ENCODE measurements at places on chromosomes 3 and 15.

GRCh38 chr3:39577541-39577940 is 110.1 kb downstream of the MOBP start:
- no peak for DNase-seq

- DNase-seq = no peak
These were observed 533.5 kb downstream of the IGSF11 start for GRCh38 chr3:118501152-118501551.

- no peak for DNase-seq
These were observed 812 bp downstream of the TEX55 start for GRCh38 chr3:119146578-119147375.

- no peak for DNase-seq
These were observed 104.3 kb downstream of the MCTP2 start for GRCh38 chr15:94335616-94336015.

GRCh38 chr3:123877965-123878364 is 6.2 kb downstream of the MYLK start:
- DNase-seq = no peak

DNA sequence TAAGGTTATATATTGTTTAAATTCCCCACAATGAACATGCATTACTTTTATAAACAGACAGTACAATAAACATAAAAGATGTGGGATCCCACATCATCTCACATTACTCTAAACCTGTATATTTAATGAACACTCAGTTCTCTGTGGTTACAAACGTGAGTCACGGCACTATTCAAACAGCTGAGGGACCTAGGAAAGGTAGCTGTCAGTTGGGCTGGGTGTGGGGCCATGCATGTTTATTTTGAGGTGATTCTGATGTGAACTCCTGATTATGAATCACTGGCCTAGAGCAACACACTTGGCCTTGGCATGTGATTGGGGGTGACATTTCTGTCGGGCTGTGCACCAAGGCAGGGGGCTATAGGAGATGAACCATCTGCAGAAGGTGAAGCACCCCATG is 147.6 kb upstream of the HACD2 start:
- no peak for DNase-seq

- no peak for DNase-seq
These were observed 252.8 kb downstream of the ZIC1 start for GRCh38 chr3:147661916-147662315.

DNA sequence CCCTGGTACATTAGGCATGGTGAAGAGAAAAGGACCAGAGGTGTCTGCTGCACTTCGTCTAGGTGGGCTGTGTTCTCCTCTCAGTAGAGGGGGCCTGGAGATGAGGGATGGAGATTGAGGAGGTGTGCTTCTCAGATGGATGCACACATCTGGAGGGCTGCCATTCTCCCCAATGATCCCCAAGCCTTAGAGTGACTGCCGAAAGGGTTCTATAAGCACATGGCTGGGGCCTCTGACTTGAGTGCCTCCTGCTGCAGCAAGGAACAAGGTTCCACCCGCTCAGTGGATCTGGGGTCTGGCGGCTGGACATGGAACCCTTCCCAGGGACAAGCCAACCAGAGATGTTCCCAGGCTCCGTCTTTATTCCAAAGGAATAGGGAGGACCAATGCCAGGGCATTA is 66.8 kb downstream of the CPN2 start:
- DNase-seq = no peak

DNA sequence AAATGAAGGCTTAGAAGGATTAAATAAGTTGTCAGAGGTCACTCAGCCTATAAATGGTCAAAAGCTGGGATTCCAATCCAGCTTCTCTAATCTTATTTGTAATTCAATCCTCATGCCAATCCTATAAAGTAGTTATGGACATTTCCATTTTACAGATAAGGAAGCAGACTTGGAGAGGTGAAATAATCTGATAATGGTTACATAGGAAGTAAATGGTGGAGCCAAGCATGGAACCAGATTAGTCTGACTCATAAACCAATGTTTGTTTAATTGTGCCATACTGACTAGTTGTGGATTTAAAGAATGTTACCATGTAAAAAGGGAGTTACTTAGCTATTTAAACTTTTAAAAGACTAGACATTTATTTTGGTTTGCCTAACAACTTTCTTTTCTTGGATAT is 59.7 kb downstream of the KCNAB1 start:
- peak; percentile 26 for DNase-seq

GRCh38 chr3:161263057-161263456 is 41.9 kb downstream of the NMD3 start:
- DNase-seq = no peak

DNA sequence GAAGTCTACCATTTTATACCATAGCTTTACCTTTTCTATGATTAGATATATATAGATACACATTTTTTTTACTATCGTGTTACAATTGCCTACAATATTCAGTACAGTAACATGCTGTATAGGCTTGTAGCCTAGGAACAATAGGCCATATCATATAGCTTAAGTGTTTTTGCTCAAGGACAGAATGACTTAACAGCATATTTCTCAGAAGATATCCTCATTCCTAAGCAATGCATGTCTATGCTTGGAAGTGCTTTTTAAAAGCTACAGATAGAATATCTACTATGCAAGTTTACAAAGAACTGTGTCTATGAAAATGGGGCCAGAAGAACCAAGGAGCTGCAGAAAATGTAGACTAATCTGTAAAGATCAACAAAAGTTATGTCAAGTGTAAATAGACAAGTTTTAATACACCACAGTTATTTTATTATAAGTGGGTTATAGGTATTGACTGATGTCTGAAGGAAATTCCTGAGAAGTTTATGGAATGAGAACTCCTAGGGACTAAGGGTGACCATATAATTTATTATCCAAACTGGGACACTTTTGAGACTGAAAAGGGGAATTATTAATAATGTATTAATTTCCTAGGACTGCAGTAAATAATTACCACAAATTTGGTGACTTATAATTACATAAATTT is 138.7 kb upstream of the TGFBR2 start:
- DNase-seq = no peak

DNA sequence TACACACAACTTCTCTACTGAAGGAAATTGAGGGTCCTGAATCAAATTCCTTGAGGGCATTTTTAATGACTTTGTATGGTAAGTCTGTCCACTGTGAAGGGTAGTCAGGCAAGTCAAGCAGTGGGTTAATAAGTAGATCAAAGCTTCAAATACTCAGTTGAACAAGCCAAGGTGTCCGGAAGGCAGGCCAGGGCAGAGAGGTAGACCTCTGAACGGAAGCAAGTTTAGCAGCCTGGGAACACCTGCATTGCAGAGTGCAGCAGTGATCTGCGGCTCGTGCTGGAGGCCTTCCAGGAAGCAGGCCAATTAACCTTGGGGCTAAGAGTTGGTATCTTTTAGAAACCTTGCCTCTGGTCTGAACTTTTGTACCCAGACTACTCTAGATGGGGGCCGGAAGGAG is 143.8 kb downstream of the LRTM1 start:
- DNase-seq = no peak

DNA sequence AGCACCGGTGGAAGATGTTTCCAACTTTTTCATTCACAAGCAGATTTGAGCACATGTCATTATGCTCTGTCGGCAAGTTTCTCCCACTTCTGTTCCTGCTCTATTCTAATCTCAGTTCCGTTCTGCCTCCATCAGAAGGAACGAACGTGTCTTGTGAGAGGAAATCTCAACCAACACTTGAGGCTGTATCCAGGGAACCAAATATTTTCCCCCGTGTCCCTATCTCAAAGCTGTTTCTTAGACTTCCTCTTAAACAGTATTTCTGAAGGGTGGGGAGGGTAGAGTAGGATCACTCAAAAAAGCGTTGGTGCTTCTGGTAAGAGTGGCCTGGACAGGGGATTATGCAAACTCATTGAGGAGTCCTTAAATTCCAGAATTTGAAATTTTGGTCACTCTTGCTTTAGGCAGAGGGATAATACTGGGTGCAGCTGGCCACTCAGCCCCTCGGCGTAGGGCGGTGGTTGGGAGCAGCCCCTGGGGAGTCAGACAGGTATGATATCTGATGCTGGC is 54.9 kb downstream of the FRMD4B start:
- DNase-seq = no peak

GRCh38 chr3:26100176-26100575 is 310.3 kb downstream of the OXSM start:
- no peak for DNase-seq

All from D721Med (cell line).